ENCODE measurements at places on chromosomes 2 and 18.

GRCh38 chr2:99900556-99900955, 241.8 kb downstream of the AFF3 start:
- DNase-seq = no peak

GRCh38 chr2:190343536-190344275, at the start of gene INPP1:
INPP1 (plus strand) TSS chr2:190343589; CDS start chr2:190360103, 16,514 bp downstream.
- DNase-seq = no peak

DNA sequence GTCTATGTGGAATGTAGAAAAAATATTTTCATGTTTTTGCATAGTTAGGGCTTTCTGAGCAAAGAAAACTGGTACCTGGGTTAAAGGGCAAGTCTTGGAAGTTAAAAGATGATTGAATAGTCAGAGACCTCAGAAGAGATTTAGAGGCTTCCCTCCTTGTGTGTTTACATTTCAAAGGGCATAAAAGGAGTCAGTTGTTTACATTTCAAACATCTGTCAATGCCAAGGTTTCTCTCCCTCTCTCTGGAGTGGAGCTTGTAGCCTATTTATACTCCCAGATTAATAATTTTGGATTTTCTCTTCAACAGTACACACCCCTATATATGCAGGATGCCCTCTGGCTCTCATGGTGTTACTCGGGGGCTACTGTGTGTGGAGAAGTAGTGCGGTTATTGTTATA, 8.6 kb downstream of the M1AP start:
- DNase-seq = no peak

DNA sequence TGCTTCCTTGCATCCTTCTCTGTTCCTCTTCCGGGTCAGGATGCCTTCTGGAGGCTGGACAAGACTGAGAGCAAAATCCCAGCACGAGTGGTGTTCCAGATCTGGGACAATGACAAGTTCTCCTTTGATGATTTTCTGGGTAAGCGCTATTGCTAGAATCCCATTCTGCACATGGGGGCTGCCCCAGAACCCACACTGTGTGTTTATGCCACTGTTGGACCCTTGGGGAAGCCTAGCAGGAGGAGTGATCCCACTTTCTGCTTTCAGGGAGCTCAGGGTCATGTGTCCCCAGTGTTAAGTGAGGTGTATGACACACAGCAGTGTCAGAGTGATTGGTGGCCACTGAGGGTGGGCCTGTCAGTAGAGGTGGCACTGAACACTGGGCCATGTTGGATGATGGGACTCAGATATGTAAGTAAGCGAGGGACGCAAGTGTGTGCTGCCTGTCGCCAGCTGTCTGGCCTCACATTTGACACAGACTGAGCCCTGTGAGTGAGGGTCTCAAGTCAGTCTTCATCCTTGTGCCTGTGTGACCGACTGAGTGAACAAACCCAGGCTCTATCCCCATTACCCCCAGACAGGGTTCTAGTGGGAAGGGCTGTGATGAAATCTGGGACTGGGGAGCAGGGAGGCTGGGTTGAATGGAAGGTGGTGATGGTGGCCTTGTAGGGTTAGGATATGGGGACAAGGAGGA, 220.9 kb downstream of the DYSF start:
- no peak for DNase-seq

GRCh38 chr2:119122663-119123062, 35.9 kb downstream of the C1QL2 start:
- no peak for DNase-seq

DNA sequence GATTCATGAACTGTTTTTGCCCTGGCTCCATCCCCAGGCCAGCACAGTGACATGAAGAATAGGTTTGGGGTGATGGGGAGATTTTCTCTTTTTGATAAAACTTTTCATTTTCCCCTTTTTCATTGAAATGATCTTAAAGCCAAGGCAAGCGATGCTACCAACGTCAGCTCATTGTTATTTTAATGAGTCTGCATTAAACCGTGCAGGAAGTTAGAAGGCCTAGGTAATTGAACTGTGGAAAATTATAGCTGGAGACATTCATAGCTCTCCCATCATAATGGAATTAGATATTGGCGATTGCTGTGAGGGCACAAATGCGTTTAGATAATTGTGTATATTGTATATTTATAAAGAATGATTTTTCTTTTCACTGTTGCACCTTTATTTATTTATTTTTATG, 33.2 kb downstream of the SMARCAL1 start:
- DNase-seq = no peak

- no peak for DNase-seq
Observed at GRCh38 chr18:35635170-35635569, 53.6 kb downstream of the GALNT1 start.

GRCh38 chr2:82089518-82089917, 1785.0 kb upstream of the LRRTM1 start:
- no peak for DNase-seq

DNA sequence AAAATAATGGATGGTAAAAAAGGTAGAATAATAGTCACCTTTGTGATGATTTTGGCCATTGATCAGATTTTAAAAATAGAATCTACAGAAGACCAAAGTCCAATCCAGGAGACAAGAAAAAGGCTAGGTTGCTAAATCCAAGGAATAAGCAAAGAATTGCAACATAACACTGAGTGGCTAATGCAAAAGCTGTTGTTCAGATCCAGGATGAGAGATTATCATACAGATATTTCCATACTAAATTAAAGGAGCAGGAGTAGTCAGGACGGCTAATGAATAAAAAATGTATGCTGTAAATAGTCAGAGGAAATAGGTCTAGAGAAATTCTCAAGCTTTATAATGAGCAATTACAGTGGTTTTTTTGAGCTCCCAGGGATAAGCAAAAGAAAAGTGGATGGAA, 745.9 kb upstream of the ACVR2A start:
- DNase-seq = no peak

GRCh38 chr18:76859474-76860339, 37.4 kb downstream of the ZNF236 start:
- no peak for DNase-seq

GRCh38 chr2:16129716-16130540, 189.6 kb downstream of the MYCN start:
- no peak for DNase-seq

GRCh38 chr2:12709207-12709522, 7.6 kb upstream of the TRIB2 start:
- peak; percentile 69 for DNase-seq

GRCh38 chr2:108184419-108184818, 55.3 kb upstream of the SULT1C3 start:
- DNase-seq = no peak

GRCh38 chr2:11234309-11234708, 79.0 kb downstream of the SLC66A3 start:
- DNase-seq = no peak

GRCh38 chr18:50315100-50315871, 27.8 kb upstream of the CXXC1 start:
- DNase-seq = no peak

DNA sequence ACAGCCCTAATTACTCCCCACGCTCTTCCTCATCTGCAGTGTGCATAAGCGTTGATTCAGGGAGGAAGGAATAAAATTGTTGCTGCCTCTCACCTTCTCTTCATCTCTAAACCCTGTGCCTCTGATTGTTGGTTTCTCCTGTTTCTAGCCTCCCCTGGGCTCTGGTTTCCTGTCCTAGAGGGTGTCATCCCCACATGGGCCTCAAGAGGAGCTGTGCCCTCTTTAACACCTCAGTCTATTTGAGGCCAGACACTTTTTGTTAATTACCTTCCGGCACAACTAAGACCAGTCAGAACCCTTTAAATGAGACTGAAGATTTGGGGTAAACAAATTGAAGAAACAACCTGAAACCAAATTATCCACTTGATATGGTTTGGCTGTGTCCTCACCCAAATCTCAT, 9.7 kb downstream of the CTAGE1 start:
- DNase-seq = no peak

DNA sequence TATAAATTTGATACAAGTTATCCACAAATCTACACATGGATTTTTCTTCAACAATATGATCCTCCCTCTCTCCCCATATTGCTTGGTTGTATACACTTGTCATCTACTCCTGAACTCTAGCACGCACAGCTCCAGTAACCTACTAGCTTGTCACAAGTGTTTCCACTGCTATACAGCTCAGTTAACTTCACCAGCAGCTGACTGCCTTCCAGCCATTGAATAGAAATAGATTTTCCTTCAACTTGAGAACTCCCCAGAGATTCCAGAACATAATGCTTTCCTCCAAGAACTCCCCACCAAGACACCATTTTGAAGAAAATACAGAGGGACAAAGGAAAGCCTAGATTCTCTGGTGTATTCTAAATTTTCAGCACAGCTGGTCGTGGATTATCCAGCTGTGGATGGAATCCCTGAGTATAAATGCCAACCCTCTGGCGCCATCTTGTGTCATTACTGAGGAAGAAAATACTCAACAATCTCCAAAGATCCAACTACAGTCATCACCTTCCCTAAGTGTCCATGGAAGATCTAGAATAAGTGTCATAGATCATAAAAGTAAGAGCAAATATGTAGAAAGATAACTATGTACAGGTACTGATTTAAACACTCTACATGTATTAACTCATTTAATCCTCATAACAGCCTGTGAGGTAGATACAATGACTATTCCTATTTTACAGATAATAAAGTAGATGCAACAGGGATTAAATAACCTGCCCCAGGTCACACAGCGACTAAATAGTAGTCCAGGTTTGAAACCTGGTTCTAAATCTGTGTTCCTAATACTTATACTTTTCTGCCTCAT, 156.7 kb downstream of the ARHGAP28 start:
- DNase-seq = peak; percentile 20

- DNase-seq = no peak
Observed at GRCh38 chr18:65214456-65214855, 536.4 kb upstream of the CDH7 start.

Data from DND-41 (cell line).